ENCODE measurements at places on chromosomes 4 and X. TPM values are rescaled to one million over a fixed set of nuclear protein-coding genes. Genes with fewer than 3 reads are reported as not detected.

KCTD8 gene
- total RNA-seq, result 13.6 TPM

CSN1S1 gene
- total RNA-seq, result not detected

PALLD gene
- total RNA-seq, result 138 TPM

DCAF16 gene
- 48.0 TPM for total RNA-seq

ESX1 gene
- 46.2 TPM for total RNA-seq

GRCh38 chrX:155888139-155888538 lies 7.0 kb downstream of the VAMP7 start:
- no peak for DNase-seq

GRCh38 chrX:20217271-20217670 lies 49.4 kb downstream of the RPS6KA3 start:
- DNase-seq, result no peak

- DNase-seq, result no peak
These were observed 493.5 kb upstream of the PRKX start for GRCh38 chrX:4206941-4207340.

DNA sequence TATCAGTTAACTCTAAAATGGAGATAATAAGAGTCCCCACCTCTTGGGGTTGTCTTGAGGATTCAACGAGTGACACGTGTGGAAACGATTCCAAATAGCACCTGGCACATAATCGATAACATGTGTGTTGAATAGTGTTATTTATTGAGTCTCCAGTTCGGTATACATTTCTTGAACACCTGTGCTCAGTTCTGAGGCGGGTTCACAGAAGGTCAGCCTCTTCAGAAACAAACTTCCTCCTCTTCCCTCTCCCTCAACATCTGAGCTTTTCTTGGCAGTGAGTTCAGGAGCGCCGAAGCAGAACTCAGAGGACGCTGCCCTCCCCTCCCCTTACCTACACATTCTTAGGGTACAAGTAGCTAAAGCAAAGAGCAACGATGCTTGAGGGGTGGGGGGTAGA lies 934 bp downstream of the PDHA1 start:
- no peak for DNase-seq

DNA sequence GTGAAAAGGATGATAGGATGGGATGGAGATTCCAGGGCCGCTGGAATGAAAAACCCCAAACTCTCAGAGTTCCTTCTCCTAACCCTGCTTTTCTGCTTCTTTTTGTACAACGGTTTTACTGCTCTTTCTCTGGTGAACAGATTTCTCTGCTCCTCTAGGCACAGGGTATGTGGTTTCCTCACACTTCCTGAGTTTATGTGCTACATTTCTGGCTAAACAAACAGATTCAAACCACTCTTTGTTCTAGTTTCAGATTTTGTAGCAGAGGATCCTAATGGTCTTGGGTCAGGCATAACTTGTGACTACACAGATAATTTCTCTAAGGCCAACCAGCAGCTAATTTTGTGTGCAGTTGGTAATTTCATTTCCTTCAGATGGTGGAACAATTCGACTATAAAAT lies 52.6 kb downstream of the OSTC start:
- no peak for DNase-seq

DNA sequence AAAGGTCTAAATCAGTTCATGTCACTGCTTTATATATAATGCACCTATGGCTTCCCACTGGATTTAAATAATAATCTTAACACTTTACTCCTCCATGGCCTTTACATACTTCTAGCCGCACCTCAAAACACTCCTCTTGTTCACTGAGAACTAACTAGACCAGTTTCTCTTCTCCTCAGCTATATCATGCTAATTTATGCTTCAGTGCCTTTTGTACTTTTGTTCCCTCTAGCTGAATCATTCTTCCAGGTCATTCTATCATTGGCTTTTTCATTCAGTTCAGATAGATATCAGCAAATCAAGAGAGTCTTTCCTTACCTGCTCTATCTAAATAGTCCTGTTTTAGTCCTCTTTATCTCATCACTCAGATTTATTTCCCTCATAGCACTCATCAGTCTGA lies 64.2 kb downstream of the TET2 start:
- no peak for DNase-seq

GRCh38 chr4:3736806-3737205 lies 29.4 kb upstream of the ADRA2C start:
- DNase-seq, result no peak

GRCh38 chr4:151031831-151032605 lies 16.9 kb upstream of the LRBA start:
- no peak for DNase-seq

DNA sequence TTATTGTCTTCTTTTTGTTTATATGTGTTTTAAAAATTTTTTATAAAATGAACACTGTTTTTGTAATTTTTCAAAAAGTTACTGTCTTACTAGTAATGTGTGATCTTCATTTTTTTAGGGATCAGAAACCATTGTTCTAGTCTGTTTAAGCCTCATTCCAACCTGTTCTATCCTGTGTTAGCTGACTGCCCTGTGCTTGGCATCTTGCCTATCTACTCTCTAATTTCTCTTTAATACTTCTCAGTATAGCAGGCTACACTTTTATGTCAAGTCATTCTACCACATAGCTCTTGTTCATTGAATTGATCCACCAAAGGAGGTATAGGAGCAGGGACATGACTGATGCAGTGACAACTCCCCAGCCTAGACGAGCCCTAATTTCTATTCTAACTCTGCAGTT lies 70.2 kb upstream of the PLS3 start:
- no peak for DNase-seq

DNA sequence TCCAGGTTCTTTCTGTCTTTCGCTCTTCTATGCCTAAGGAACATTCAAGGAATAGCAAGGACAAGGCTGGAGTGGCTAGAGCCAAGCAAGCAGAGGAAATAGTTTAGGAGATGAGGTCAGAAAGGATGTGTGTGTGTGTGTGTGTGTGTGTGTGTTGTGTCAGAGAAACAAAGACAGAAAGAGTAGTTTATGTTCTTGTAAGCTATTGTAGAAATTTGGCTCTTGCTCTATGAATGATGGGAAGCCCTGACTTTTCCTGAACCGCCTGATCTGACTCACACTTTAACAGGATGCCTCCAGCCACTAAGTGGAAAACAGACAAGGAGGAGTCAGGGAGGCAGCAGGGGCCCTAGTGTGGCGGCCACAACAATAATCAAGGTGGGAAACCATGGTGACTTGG lies 39.7 kb downstream of the LGI2 start:
- no peak for DNase-seq

- no peak for DNase-seq
These were observed 1315.1 kb upstream of the PCDH7 start for GRCh38 chr4:29405116-29405515.
